ENCODE measurements at places on chromosomes 3 and 15. TPM values are rescaled to one million over a fixed set of nuclear protein-coding genes. Genes with fewer than 3 reads are reported as not detected.

GRCh38 chr3:2921903-2922302 is 188.3 kb downstream of the IL5RA start:
- no peak for DNase-seq
- no peak overlapping the region for H3K27ac ChIP-seq

DNA sequence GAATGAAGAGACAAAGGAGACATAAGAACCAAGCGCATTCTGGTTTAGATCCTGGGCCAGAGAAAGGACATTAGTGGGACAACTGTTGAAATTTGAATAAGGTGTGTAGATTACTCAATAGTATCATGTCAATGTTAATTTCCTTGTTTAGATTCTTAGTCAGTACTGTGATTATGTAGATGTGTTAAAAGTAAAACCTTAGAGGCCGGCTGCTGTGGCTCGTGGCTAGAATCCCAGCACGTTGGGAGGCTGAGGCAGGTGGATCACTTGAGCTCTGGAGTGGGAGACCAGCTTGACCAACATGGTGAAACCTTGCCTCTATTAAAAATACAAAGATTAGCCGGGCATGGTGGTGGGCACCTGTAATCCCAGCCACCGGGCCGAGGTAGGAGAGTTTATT is 26.7 kb downstream of the CYP8B1 start:
- no peaks in the 10 kb centered on the region for H3K36me3 ChIP-seq
- no peaks in the 10 kb centered on the region for H3K27me3 ChIP-seq

DNA sequence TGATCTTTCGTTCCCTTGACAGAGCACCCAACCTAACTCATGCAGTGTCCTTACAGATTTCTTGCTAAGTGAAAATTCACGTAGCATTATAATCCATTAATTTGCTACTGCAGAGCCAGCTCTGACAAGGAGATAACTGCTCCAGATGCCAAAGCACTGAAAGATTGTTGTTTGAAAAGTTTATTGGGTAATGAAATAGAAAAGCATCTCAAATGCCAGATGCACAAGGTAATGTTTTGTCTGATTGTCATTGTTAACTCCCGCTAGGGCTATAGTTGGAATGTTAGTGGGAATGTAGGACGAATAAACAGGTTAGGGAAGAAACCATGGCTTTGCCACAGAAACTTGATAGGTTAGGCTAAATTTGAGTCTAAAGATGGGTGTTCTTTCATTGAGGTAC is 20.2 kb upstream of the SLC2A2 start:
- H3K27ac ChIP-seq, result no peak overlapping the region
- H3K4me1 ChIP-seq, result no peaks in the 10 kb centered on the region
- peaks cover 5% of the 10 kb centered on the region for H3K27me3 ChIP-seq
- H3K36me3 ChIP-seq, result no peaks in the 10 kb centered on the region
- no peak overlapping the region for H3K4me3 ChIP-seq

- H3K27me3 ChIP-seq, result peaks cover 12% of the 10 kb centered on the region
- peak overlapping the region; percentile 53 for H3K4me3 ChIP-seq
- no peaks in the 10 kb centered on the region for H3K36me3 ChIP-seq
- H3K4me1 ChIP-seq, result peaks cover 39% of the 10 kb centered on the region
- H3K27ac ChIP-seq, result peak overlapping the region; percentile 68
Observed at GRCh38 chr3:99877031-99877579, 59.4 kb downstream of the CMSS1 start.

DNA sequence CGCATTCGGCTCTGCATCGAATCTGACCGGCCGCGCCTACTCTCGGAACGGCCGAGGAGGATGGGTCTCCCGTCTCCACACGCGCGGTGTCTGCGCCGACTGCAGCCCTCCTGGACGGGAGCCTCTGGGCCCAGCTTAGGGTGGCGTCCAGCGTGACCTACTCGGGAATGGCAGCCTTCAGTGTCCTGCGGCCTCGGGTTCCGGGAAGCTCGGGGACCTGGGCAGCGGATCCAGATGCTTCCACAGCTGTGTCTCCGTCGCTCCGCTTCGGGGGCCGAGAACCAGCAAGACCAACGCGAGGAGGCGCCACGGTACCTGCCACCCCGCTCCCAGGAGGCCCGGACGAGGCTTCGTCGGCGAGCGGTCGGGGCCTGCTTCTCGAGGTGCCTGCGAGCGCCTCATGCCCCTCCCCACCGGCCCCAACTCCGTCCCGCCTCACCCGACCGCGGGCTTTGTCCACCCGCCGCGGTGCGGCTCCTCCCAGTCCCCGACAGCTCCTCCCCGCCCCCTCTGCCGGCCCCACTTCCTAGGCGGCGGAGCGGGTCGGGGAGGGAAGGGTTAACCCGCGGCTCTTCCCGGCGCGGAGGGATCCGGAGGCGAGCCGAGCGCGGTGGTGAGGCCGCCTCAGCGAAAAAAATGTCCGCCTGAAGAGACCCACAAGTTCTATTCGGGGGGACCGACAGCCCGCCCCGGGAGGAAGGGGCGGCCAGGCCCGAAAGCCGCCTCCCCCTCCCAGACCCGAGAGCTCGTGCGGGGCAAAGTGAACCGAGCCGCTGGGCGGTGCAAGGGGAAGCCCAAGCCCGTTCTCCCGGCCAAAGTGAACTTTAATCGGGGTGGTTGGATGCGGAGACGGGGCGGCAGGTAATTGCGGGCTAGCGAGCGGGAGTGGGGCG is at the start of gene TCF12:
Gene TCF12 (plus strand): TSS at position 599 of the 893 bp plus-strand sequence. CDS start 1,270 bp downstream, outside the sequence.
- peak within 1 kb of the TSS; percentile 99 for H3K4me3 ChIP-seq
- peaks cover 3% of the 10 kb centered on the region for H3K36me3 ChIP-seq
- H3K4me1 ChIP-seq, result peaks cover 41% of the 10 kb centered on the region

- no peaks in the 10 kb centered on the region for H3K27me3 ChIP-seq
- no peak overlapping the region for H3K4me3 ChIP-seq
- peak overlapping the region; percentile 80 for H3K27ac ChIP-seq
- peaks cover 53% of the 10 kb centered on the region for H3K4me1 ChIP-seq
Observed at GRCh38 chr3:152413240-152413639, 144.5 kb downstream of the MBNL1 start.

RPP14 gene
- 16.6 TPM for total RNA-seq

- H3K36me3 ChIP-seq, result no peaks in the 10 kb centered on the region
- no peak overlapping the region for H3K27ac ChIP-seq
- peak overlapping the region; percentile 94 for H3K4me3 ChIP-seq
- peaks cover 7% of the 10 kb centered on the region for H3K27me3 ChIP-seq
- H3K4me1 ChIP-seq, result peaks cover 8% of the 10 kb centered on the region
- peak; percentile 47 for DNase-seq
Observed at GRCh38 chr3:183824761-183825455, 469 bp downstream of the MAP6D1 start.

- no peaks in the 10 kb centered on the region for H3K27me3 ChIP-seq
- no peak overlapping the region for H3K4me3 ChIP-seq
- no peaks in the 10 kb centered on the region for H3K4me1 ChIP-seq
- H3K27ac ChIP-seq, result no peak overlapping the region
- no peak for DNase-seq
Observed at GRCh38 chr3:20141851-20142250, 44.2 kb downstream of the SGO1 start.

DNA sequence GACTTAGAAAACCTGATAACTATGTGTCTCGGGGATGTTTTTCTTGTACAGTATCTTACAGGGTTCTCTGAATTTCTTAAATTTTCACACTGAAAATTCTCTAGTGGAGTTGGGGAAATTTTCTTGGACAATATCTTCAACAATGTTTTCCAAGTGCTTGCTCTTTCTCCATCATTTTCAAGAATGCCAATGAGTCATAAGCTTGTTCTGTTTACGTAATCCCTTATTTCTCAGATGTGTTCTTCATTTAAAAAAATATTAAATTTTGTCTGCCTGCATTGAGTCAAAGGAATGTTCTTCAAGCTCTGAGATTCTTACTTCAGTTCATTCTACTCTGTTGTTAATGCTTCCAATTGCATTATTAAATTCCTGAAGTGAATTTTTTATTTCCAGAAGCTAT is 21.9 kb upstream of the PLSCR2 start:
- peaks cover 11% of the 10 kb centered on the region for H3K36me3 ChIP-seq
- peaks cover 24% of the 10 kb centered on the region for H3K27me3 ChIP-seq
- no peak for DNase-seq

SLC38A3 gene
- total RNA-seq, result not detected

CPLX3 gene
- 0.14 TPM for total RNA-seq

DNA sequence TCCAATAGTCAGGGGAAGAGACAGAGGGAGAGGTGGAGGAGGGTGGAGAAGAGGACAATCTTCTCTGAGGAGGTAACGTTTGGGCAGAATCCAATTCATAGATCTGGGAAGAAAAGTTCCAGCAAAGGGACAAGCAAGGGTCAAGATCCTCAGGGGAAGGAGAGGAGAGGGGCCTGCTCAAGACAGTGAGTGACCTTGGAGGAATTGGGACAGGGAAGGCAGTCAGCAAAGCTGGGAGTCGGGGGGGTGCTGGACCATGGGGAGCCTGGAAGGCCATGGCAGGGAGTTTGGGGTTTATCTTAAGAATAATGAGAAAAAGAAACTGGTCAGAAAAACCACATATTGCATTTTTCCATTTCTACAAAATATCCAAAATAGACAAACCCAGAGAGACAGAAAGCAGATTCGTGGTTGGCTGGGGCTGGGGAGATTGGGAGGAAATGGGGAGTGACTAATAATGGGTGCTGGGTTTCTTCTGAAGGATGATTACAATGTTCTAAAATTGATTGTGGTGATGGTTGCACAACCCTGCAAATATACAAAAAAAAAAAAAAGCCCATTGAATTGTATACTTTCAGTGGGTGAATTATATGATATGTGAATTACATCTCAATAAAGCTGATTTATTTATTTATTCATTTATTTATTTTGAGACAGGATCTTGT is 19.6 kb upstream of the SRP14 start:
- peaks cover 50% of the 10 kb centered on the region for H3K4me1 ChIP-seq
- H3K27me3 ChIP-seq, result no peaks in the 10 kb centered on the region
- no peak overlapping the region for H3K27ac ChIP-seq
- peak overlapping the region; percentile 56 for H3K4me3 ChIP-seq

GRCh38 chr3:140933552-140933951 is 8.1 kb upstream of the SLC25A36 start:
- no peaks in the 10 kb centered on the region for H3K27me3 ChIP-seq
- no peaks in the 10 kb centered on the region for H3K4me1 ChIP-seq
- no peak for DNase-seq
- no peaks in the 10 kb centered on the region for H3K36me3 ChIP-seq
- no peak overlapping the region for H3K4me3 ChIP-seq
- no peak overlapping the region for H3K27ac ChIP-seq

USP50 gene
- not detected for total RNA-seq

DNA sequence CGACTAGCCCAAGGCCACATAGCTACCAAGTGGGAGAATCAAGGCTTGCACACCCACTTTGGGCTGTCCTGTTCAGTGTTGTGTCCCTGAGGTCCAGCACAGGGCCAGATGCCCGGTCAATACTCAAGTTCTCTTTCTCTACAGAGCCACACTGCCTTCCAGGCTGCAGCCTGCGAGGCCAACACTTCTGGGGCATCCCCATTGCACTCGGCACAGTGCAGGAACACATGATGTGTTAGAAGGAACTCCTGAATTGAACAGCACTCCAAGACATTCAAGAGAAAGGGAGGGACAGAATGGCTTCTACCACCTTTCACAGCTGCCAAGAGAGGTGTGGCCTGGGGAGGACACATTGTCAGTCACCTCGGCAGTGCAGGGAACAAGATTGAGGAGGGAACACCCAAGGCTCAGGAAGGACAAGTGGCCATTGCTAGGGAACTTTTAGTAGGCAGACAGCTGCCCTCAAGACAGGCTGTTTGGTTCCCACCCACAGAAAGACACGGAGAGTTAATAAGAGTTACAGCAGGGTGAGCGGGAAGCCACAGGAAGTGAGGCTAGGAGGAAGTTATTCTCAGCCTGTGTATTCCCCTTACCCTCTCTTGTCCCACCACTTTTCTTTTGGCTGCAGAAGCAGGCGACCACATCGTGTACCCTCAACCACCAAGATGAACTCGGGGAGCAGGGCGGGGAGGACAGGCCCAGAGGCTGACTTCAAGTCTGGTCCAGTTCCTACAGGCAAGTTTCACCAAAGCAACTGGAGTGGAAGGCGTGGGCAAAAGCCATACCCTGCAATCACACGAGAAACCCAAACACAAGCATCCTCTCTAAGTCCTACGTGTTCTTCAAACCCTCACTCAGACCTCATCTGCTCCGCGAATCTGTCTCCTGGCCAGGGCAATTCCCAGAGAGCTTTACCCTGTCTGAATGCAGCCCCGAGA is 69.4 kb downstream of the SRGAP3 start:
- peak overlapping the region; percentile 7 for H3K27ac ChIP-seq
- H3K36me3 ChIP-seq, result no peaks in the 10 kb centered on the region
- DNase-seq, result peak; percentile 5
- H3K27me3 ChIP-seq, result no peaks in the 10 kb centered on the region

NANOGP8 gene
- not detected for total RNA-seq

GOLGA8H gene
- total RNA-seq, result 0.46 TPM

DNA sequence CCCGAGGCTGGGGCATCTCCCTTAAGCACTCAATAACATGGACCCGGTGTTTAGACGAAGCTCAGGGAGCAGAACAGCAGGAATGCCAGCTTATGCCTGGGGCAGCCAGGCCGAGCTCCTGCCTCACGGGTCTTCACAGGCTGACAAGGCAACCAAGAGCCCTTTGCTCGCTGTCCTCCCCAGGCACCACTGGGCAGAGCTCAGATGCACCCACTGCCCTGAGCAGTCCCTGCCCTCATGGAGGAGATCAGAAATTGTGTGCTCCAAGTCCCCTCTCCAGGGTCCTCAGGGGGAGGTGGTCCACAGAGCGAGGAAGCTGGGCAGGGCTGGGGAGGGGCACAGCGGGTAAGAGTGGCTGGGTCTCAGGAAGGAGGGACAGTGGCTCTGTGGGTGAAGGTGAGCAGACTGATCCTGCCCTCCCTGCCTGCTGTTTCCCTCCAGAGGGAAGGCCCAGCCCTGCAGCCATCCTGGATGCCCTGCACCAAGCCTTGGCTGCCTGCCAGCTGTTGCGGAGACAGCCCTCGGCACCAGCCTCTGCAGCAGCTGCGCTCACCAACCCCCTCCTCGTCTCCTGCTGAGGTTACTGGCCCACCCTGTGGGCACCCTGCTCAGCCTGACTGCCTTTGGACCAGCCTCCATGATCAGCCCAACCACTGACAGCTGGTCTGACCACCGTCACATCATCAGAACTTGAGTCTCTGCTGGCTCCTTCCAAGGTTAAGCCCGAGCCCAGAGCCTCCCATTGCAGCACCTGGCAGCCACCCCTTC is 21.1 kb upstream of the GP9 start:
- H3K36me3 ChIP-seq, result peaks cover under 1% of the 10 kb centered on the region
- no peaks in the 10 kb centered on the region for H3K4me1 ChIP-seq
- DNase-seq, result no peak
- no peak overlapping the region for H3K4me3 ChIP-seq
- peaks cover 11% of the 10 kb centered on the region for H3K27me3 ChIP-seq
- H3K27ac ChIP-seq, result no peak overlapping the region

All from activated T-cell treated with anti-CD3 and anti-CD28 coated beads, Interleukin-2, amount 50 U/mL, for 72 hours (primary cell).